Panc1 (cell line): ENCODE measurements at places on chromosomes 3 and 15.

DNA sequence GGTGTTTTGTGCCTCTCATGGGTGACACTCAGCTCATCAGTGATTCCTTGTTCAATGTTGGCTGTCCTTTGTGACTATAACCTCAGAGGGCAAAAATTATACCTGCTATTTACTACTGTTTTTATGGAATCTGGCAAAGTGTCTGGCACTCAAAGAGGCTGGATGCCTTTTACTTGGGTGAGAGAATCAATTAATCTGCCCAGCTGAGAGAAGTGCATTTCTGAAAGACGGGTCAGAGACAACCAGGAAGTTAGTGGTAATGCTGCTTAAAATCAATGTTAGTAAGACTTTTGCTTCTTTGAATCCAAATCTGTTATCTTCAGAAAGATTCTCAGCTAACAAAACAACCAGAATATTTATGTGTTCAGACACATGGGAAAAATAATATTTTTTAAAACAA lies 436.2 kb upstream of the SUCLG2 start:
- no peak for DNase-seq

- no peak for DNase-seq
Measured at GRCh38 chr3:17969985-17970568, 227.6 kb upstream of the TBC1D5 start.

GRCh38 chr15:64386291-64386690 lies 1.3 kb upstream of the TRIP4 start:
- DNase-seq, result no peak

- no peak for DNase-seq
Measured at GRCh38 chr15:63879995-63880394, 46.2 kb upstream of the HERC1 start.

DNA sequence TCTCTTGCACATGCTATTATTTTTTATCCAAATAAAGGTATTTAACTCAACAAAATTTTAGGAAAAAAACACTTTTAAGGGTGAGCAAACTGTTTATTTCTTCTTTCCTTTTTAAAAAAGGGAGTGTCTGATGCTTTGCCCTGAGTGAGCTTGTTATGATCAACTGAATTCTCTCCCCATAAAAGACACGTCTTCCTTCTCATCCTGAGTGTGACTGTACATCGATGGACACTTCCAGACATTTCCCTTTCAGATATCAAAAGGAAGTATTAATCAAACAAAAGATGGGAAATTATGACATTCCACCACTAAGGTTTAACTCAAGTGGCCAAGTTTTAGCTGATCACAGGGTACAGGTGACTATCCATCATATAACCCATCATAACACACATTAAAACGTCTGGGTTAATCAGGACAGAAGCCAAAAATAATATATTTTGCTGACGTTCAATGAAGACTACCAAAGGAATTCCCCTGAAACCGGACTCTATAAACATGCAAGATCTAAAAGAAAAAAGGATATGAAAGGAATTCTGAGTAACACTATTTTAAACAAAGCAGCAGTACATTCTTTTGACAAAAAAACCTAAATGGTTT lies 354.8 kb downstream of the MECOM start:
- no peak for DNase-seq

GRCh38 chr3:45123030-45123429 lies 23.1 kb downstream of the CDCP1 start:
- peak; percentile 86 for DNase-seq

DNA sequence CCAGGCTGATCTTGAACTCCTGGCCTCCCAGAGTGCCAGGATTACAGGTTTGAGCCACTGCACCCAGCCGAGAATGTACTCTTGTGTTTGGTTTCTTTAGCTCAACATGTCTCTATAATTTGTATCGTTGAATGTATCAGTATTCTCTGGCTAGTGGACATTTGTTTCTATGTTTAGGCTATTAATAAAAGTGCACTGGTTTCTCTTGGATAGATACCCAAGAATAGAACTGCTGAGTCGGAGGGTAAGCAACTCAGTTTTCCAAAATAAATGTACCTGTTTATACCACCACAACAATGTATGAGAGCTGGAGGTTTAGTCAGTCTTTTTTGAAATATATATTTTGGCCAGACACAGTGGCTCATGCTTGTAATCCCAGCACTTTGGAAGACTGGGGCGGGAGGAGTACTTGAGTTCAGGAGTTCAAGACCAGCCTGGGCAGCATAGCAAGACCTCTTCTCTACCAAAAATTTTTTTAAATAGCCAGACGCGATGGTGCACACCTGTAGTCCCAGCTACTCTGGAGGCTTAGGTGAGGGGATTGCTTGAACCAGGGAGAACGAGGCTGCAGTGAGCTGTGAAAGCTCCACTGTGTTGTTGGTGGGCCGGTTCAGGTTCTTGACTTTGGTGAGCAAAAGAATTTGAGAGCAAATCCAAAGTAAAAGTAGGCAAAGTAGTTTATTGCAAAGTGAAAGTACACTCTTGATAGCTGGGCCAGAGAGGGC lies 7.7 kb upstream of the IVD start:
- no peak for DNase-seq

GRCh38 chr3:180617049-180617448 lies 15.1 kb downstream of the TTC14 start:
- no peak for DNase-seq

DNA sequence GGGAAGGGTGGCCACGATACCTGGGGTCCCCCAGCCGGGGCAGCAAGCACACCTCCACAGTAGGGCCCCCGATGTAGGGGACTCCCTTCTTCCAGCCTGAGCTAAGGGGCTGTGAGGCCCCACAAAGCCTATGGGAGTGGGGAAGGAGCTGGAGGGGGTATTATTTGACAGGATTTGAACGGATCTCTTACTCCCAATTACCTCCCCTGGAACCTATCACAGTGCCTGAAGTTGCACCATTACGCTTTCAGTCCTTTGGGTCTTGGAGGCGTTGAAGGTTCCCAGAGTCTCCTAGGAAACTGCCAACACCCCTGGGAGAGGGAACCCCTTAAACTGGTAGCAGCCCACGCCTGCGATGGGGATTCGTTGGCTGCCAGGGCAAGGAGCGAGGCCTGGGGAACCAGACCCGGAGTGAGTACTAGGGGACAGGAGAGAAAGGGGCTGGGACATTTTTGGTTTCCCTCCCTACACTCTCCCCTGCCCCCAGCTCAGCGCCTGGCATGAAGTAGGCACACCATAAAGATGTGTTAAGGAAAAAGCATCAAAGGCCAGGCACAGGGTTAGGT lies 409 bp upstream of the LHFPL4 start:
- DNase-seq, result no peak

DNA sequence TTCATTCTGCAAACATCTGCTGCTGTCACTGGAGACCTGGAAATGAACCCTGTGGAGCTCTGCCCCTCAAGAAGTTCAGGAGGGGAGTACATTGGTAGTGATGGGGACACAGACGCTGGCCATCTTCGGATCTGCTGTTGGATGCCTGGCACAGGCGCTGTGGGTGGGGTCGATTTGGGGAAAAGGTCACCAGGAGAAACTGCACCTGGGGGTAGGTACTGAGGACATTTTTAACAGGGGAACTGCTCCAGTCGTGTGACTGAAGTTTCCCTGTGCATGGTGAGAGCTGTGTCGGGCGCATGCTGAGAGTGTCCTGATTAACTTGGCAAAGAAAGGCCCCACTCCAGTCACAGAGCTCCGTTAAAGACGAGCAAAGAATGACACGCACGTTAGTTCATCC lies 3.4 kb downstream of the UROC1 start:
- no peak for DNase-seq

GRCh38 chr3:154111365-154111935 lies 9.7 kb upstream of the ARHGEF26 start:
- DNase-seq, result no peak

GRCh38 chr15:89179966-89180875 lies 41.2 kb downstream of the RLBP1 start:
- DNase-seq, result no peak
